Stimulated activated CD4-positive, alpha-beta T cell treated with anti-CD3 and anti-CD28 coated beads, Interleukin-1b, Interleukin-23, amount 100 ng/mL, for 1 hour (primary cell): ENCODE measurements at places on chromosomes 7 and 10.

- DNase-seq, result no peak
These were observed 77.7 kb downstream of the OTUD1 start for GRCh38 chr10:23516530-23516929.

GRCh38 chr7:87152897-87153641 lies 816 bp downstream of the DMTF1 start:
- DNase-seq, result no peak

- no peak for DNase-seq
These were observed 7.9 kb downstream of the NUB1 start for GRCh38 chr7:151349507-151349853.

DNA sequence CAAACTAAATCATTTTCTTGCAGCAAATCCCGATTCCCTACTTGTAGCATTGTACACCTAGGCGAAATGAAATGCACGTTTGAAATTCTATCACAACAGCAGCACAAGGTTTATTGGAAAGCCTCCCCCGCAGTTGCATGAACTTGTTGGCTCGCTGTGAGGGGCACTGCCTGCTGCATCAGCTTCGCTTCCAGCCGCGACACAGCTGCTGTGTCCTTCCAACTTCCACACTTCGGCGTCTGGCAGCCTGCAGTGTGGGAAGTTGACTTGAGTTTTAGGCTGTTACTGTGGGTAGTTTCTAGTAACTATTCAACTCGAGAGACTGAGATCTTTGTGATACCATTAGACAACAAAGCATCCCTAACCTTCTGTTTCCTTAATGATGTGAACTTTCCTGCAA lies 315.8 kb upstream of the TPK1 start:
- no peak for DNase-seq

DNA sequence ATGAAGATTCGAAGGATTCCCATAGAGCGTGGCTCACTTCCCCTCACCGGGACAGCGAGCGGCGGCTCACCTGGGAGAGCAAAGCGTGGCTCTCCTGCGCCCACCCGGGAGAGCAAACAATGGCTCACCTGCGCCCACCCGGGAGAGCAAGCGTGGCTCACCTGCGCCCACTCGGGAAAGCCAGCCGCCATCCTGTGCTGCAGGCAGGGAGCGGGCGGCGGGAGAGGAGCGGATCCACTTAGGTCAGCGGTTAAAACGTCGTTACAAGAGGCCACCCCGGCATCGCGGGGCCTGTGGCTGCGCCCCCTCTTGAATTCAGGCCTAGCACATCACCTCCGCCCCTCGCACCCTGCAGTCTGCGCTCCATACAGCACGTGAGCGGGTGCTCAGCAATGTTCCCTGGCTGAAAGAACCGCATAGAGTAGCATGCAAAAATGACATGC lies 461 bp upstream of the FIGNL1 start:
- DNase-seq, result no peak

DNA sequence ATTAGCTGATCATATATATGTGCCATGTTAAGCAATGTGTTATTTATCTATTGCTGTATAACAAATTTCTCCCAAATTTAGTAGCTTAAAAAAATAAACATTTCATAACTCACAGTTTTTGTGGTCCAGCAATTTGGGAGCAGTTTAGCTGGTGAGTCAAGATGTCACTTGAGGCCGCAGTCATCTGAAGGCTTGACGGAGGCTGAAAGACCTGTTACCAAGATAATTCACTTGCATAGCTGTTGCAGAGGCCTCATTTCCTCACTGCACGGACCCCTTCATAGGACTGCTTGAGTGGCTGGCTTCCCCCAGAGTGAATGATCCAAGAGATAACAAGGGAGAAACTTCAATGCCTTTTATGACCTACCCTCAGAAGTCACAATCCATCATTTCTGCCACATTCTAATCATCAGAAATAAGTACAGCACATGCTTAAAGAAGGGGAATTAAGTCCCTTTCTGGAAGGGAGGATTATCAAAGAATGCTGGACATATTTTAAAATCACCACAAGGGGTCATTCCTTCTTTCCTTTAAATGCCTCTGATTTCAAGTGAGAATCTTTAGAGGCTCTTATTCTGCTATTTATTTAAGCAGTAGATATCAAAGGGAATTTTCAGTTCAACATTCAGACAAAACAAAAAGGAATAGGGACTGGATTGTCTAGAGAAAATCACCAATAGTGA lies 10.5 kb upstream of the SRPK2 start:
- no peak for DNase-seq

GRCh38 chr10:51640120-51640819 lies 59.1 kb downstream of the CSTF2T start:
- DNase-seq, result no peak

DNA sequence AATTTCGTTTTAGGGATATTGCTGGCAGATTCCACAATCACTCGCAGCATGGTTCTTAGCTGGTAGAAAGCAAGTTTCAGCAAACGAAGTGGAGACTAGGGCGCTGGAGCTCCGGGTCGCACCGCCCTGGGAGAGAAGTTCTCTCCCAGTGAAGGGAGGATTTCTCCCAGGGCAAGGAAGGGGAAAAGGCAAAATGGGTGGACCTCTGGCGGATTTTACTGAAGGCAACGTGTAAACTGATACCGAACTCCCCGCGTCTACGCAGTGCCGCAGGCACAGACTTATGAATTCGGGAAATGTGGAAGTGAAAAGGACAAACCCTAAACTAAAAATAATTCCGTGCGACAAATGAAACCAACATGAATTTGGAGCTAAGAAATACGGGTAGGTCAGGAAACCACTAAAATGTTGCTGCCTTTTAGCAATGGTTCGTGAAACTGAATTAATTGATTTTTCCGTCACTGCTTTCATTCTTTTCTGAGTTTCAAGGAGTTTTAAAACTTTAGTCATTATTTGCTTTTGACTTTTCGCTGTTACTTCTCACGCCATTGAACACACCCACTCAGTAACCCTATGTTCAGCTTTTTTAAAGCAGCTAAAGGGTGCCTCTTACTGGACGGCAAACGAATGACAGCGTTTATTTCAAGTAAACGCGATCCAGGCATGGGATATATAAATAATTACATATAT lies at the start of gene MYOF:
MYOF (minus strand) TSS at position 190 of the 690 bp plus-strand sequence; CDS start at position 50, 140 bp downstream.
- no peak for DNase-seq

DNA sequence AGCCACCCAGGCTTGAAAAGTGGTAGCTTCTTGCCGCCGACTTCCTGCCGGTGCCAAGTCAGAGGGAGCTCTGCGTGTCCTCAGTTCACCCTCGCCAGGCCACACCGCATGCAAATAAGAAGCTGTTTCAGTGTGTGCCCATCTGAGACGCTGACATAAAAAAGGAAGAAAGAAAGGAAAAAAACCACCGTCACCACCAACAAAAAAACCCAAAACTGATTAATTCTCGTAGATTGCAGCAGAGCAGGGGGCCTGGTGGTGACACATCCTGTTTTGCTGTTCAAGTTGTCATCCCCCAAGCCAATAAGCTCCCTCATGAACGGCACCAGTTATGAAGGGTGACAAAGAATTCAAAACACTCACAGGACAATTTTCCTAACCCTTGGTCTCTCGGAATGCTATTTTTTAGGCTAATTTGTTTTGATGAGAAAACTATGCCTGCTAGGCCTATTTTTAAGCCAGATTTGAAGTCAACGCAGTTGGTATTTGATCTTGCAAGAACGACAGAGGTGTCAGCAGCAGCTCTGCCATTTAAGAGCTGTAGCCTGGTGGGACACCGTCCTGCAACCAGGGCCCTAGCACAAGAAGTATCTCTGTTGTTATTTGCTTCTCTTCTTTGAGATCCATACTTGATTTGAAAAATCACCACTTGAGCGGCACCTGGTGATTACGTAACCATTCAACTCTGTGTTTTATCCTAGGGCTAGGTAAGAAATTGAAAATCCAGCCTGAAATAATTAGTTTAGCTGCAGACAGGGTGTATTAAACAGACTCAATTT lies 145.6 kb downstream of the PFKFB3 start:
- DNase-seq, result peak; percentile 75

DNA sequence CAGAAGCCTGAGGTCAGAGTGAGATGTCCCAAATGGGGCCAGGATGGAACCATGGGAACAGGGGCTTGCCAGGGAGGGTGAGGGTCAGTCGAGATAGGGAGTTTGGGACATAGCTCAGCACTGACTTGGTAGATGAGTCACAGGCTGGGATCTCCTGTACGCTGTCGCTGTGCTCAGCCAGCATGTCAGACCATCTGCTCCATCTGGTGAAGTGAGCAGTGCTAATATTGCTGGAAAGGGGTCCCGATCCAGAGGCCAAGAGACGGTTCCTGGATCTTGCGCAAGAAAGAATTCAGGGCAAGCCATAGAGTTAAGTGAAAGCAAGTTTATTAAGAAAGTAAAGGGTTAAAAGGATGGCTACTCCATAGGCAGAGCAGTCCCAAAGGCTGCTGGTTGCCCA lies 505.6 kb downstream of the GALNT17 start:
- DNase-seq, result no peak

GRCh38 chr7:54860003-54860775 lies 101.2 kb upstream of the SEC61G start:
- DNase-seq, result no peak

DNA sequence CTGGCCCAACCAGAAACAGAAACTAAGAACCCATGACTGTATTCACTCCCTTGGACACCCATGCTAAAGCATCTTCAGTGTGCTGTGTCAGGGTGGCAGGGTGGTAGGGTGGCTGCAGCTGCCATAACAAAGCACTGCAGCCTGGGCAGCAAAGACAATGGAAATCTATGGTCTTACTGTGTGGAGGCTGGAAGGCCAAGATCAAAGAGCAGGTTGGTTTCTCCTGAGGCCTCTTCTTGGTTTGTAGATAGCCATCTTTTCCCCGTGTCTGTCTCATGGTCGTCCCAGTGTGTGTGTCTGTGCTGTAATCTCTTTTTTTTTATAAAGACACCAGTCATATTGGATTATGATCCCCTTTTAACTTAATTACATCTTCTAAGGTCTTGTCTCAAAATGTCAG lies 15.2 kb upstream of the ZNF25 start:
- no peak for DNase-seq

- no peak for DNase-seq
These were observed 100.5 kb upstream of the TPK1 start for GRCh38 chr7:144936314-144936713.

- DNase-seq, result no peak
These were observed 46.2 kb downstream of the FAM53B start for GRCh38 chr10:124697837-124698544.

GRCh38 chr7:100949227-100949932 lies at the start of gene MUC3A:
TSS of gene MUC3A (plus strand) at chr7:100949534. CDS start at chr7:100949625, 91 bp downstream.
- DNase-seq, result no peak

DNA sequence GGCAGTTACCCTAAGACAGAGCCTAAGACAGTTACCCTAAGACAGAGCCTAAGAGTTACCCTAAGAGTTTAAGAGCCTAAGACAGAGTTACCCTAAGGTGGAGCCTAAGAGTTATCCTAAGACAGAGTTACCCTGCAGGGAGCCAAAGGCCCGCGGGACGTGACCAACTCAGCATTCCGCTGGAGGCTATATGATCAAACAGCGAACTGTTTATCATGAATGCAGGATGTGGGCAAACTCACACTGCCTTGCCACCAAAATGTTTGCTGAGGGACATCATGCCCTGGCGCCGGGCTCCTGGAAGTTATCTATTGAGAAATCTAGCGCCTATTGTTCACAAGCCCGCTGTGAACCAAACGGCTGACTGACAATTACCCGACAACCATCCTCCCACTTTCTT lies 49.9 kb downstream of the BLVRA start:
- no peak for DNase-seq

DNA sequence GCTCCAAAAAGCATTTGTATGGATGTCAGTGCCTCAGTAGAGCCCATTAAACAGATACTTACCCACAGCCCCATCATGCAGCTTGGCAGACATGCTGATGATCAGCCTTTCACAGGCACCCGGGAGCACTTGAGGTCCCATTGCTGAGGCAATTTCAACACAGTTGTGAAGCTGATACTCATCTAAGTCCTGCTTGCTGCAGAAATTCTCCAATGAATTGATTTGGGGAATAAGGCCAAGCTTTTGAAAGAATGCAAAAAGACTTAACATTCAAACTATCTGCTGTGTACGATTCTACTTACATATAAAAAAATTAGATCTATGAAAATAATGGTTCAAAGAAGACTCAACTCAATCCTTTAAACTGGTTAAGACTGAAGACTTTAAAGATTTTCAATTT lies 60.5 kb downstream of the LAMB4 start:
- DNase-seq, result no peak

DNA sequence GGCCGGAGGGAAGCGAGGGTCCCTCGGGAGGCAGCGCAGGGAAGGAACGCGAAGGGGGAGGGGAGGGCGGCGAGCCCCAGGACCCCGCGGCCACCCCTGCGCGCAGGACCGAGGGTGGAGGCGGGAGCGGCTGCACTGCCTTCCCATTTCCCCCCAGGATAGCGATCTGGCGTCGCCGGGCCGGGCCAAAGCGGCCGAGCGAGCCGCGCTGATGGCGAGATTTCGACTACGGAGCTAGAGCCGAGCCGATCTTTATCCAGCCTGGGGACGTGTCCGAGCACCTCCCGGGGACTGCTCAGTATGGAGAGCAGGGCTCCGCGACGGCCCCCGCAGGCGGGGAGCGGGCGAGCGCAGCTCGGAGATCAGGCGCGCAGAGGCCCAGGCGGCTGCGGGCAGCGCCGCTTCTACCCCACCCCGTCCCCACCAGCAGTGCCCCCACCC lies 590 bp upstream of the CRTAC1 start:
- no peak for DNase-seq

- peak; percentile 35 for DNase-seq
These were observed 37.2 kb downstream of the ERLIN1 start for GRCh38 chr10:100148353-100149211.

DNA sequence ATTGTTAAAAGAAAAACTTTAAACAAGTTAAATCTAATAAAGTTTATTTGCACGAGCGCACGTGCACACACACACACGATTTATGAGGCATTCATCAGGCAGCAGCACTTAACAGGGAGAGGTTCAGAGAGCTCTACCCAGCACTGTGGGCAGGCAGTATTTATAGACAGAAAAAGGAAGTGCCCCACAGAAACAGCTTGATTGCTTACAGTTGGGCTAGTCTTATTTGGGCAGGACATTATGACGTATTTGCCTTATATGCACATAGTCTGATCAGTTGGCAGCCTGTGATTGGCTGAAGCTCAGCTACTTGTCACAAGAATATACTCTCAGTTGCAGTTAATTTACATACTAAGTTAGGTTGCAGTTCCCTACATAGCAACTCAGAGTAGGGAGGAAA lies 1.2 kb upstream of the SDHAF3 start:
- DNase-seq, result no peak

GRCh38 chr10:84176351-84176750 lies 2.8 kb downstream of the GPR15LG start:
- no peak for DNase-seq
